ENCODE measurements at places on chromosomes 1 and 21.

DNA sequence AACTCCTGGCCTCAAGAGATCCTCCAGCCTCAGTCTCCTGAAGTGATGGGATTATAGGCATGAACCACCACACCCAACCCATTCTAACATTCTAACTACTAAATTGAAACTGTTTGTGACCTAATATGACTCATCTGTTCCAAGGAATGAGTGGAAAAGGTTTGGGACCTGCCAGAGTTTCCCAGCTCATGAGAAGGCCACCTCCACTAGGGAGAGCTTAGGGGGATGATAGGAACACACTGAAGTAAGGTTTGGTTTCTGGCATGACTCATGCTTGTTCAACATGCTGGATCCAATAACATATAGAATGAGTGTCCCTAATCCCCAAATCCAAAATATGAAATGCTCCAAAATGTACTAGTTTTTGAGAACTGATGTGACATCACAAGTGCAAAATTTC is 18.9 kb upstream of the SCAF4 start:
- DNase-seq = no peak

- no peak for DNase-seq
These were observed 12.8 kb downstream of the KCNJ15 start for GRCh38 chr21:38269576-38269936.

- DNase-seq = no peak
These were observed 133.6 kb downstream of the EIF4G3 start for GRCh38 chr1:21042929-21043605.

GRCh38 chr1:48285525-48285924 is 63.0 kb downstream of the SLC5A9 start:
- no peak for DNase-seq

- DNase-seq = no peak
These were observed 880.2 kb upstream of the NEGR1 start for GRCh38 chr1:73162564-73162963.

GRCh38 chr1:39474810-39475209 is 16.6 kb upstream of the BMP8A start:
- no peak for DNase-seq

DNA sequence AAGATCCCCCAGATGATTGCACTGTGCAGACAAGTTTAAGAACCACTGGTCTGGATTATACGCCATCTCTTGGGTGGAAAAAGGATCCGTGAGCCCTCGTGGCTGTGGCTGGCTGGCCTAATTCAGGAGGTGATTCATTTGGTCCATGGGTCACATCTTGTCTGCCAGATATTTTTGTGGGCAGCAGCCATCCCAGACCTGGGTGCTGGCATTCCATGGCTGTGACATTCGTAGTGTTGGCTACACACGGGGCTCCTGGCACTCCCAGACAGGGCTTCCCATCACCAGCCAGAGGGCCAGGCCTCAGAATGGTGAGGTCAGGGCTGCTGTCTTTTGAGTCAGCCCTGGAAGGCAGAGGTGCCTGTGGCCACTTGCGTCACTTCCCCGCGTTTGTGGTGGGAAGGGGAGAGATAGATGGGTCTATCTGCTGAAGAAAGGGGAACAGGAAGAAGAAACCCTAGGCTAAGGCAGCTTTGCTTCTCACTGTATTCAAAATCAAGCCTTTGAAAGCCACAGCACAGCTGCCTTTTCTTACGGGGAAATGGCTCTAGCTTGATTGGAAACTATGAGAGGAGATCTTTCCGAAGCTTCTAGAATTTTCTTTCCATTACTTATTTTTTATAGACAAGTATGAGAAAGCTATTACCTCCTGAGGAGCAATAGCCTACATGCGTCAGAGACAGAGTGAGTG is 32.4 kb downstream of the EIF2D start:
- DNase-seq = peak; percentile 74

DNA sequence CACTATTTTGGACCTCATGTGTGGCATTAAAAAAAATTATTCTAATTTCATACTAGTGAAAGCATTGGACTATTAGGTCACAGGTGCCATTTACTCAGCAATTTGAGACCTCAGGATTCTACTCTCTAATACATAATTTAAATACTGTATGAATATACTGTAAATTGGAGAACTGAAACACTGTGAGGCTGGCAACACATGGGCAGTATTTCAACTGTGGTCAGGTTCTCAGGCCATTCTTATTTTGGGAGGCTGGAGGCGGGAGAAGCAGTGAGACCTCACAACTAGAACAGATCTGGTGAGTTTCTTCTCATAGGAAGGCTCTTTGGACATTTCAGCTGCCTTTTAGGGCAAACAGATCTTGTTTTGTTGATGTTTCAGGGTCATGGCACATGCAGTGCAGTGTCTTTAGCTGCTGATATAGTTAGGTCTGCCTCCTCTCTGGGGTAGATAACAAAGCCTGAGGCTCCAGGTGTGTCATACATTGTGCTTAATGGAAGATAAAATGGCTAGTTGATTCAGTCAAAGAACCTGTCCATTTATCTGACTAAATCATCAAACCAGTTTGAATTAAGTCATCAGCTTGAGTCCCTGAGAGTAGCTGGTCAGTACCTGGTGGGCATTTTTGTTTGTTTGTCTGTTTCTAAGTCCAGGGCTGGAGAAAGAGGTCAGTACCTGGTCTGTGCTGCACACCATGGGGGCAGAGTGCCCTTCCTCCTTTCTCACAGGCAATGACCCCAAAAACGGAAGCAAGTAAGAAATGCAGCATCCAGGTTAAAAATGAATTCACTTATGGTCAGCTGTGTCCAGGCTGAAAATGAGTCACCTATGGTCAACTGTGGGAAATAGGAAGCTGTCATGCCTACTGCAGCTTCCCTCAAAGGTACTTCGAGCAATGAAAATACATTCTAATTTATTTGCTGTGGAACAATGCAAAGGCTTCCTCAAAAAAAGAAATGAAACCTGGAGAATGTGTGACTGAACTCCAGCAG is 216.2 kb downstream of the SDCCAG8 start:
- DNase-seq = no peak

DNA sequence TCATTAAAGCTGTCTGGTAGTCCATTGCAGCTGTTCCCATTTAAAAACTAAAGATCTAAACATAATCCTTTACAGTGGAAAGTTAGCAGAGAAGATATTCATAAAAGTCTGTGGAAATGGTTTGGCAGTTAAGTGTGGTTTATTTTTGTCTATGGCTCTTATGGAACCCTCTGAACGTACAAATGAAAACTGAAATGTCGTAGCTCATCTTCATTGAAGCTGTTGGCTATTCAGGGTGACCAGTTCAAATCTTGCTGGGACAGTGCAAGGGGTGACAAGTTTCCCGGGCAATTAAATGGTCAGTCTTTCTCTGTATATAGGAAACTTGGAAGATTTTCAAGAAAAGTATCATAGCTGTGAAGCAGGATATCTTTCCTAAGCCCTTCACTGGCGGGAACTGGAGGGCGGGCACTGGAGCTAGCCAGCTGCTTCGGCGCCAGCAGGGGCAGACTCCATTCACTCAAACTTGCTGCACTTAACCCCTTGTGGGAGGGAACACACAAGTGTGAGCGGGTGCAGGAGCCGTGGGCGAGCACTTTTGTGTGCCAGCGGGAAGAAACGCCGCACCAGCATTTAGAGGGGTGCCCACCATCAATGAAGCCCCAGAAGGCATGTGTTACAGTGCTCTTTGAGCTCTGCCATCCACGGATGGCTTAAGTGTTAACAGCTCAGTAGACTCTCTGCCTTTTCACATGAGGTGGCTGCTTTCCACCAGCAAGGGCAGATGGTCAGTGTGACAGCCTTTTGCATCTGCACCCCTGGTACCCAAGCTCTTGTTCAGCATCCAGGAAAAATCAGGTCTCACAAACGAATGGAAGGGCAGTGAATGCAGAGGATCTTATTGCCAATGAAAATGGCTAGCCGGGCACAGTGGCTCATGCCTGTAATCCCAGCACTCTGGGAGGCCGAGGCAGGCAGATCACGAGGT is 232.1 kb upstream of the KAZN start:
- DNase-seq = no peak

GRCh38 chr1:40981691-40982448 is 2.4 kb downstream of the CTPS1 start:
- DNase-seq = no peak

DNA sequence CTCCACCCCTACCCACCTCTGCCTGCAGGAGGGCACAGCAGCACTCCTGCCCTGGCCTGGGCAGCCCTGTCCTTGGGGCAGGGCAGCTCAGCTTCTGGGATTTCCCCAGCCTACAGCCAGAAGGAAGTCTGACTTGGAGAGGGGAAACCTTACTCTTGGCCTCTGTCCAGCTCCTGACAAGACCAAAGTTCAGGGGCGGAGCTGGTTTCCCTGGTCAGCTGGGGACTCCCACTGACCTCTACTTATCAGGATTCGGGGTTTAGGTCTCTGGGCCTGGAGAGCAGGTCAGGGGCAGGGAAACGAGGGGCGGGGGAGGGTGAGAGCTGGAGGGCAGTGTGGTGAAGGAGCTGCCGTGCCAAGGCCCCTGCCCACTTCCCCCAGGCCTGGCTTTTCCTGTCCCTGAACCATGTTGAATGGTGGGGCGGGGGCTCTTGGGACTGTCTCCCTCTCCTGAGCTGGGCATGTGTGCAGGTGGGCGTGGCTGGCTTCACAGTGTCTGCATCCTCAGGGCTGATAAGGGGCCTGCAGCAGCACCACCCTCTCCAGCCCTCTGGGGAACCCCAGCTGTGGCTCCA is 16.8 kb upstream of the ETV3 start:
- no peak for DNase-seq

GRCh38 chr1:45306319-45306718 is 20.4 kb upstream of the HPDL start:
- no peak for DNase-seq

DNA sequence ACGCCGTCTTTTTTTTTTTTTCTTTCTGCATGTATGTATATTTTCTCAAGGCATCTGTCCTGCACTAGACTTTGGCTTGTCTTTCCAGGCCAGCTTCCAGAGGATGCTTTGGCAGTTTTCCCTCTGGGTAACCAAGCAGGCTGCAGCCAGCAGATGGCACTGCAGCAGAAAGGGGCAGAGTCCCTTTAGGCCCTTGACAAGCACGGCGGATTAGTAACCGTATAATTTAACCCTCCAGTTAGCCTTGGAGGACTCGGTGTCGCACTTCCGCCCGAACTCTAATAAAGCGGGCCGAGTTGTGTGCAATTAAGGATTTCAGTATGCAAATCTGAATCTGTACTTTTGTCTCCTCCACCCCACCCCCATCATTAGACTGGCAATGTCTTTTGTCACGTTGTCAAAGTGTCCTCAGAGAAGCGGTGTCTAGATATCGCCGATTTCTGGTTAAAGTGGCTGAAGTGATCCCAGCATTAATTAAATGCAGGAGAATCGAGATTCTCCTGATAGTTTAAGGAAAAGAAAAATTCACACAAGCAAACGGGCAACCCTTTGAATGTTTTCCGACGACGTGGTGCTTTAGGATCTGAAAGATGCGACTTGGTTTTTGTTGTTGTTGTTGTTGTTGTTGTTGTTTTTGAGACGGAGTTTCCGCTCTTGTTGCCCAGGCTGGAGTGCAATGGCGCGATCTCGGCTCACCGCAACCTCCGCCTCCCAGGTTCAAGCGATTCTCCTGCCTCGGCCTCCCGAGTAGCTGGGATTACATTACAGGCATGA is 1.1 kb upstream of the TMEM167B start:
- no peak for DNase-seq

- DNase-seq = no peak
These were observed 16.6 kb downstream of the BCAN start for GRCh38 chr1:156658496-156658895.

- no peak for DNase-seq
These were observed at the start of gene MNDA for GRCh38 chr1:158830904-158831507. MNDA (plus strand) TSS chr1:158831351; CDS start chr1:158842154, 10,803 bp downstream.

DNA sequence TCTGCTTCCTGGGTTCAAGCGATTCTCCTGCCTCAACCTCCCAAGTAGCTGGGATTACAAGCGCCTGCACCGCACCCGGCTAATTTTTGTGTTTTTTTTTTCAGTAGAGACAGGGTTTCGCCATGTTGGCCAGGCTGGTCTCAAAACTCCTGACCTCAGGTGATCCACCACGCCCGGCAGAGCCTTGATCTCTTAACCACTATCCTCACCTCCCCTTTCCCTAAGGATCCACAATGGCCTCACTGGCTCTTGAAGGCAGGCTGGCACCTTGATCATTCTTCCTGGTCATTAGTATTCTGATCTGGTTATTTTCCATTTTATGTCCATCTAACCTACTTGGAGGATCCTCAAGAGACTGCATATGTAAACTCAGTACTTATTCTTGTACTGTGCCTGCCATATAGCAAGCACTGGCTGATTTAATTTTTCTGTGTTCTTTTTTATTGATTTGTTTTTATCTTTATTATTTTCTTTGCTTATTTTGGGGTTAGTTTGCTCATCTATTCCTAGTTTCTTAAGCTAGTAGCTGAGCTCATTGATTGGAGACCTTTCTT is 6.3 kb downstream of the RCC1 start:
- no peak for DNase-seq

GRCh38 chr1:91732291-91733107 is 153.5 kb downstream of the TGFBR3 start:
- no peak for DNase-seq

- no peak for DNase-seq
These were observed 57.3 kb upstream of the HIVEP3 start for GRCh38 chr1:41975850-41976569.

DNA sequence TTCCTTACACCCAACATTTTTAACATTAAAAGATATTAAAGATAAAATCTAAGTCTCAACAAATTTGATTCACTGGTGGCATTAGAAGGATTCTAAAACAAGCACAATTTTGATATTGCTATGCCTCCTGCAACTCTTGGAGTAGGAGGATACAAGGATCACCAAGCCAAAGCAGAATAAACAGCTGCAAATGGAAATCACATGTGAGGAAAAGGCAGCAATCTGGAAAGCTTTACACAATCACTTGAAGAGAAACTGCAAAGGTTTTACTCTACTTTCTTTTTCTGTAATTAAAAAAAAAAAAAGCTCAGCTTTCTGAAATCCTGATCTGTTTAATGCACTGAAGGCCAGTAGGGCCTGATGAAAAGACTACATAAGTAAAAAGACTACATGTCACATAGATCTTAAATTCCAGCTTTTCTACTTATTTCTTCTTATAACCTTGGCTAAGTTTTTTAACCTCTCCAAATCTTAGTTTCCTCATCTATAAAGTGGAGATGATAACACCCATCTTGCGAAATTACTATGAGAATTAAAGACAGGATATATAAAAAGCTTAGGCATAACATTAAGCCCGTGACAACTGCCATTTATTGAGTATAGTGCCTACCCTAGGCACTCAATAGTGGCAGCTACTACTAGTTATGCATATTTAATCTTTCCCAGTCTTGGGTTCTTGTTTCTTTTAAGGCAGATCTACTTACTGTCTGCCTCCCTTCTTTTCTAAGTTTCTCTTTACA is 73.5 kb downstream of the EPS15 start:
- DNase-seq = no peak

DNA sequence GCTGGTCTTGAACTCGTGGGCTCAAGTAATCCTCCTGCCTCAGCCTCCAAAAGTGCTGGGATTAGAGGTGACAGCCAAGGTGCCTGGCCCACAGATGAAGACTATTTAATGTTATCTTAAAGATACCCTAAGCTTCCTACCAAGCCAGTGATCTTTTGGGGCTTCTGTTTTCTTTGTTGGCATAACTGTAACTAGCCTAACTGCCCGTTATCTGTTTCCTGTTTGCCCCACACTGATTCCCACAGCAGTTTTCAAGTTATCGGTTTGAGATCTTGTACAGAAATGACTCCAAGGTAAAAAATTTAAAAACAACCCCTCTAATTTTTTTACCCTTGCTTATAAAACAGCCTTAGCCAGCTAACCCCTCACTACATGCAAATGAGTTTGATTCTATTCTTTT is 12.4 kb downstream of the SELL start:
- no peak for DNase-seq
